ENCODE measurements at places on chromosomes 6 and 20.

DNA sequence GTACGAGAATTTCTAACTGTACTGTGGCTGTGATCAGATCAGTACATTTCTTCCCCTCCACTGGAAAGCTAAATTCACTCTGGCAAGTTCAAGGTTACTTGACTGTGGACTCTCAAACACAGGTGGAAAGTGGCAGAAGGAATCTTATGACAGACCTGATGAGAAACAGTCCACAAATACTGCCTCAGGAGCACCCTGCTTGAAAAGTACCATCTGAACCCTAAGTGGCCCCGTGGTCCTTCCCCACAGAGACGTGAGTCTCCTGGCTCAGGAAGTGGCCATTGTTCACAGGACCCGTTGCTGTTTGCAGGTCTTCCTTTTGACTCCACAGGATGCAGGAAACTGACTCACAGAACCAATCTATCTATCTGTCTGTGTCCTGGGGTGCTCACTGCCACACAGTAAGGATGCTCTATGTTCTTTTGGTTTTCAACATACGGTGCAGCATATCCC is 47.5 kb upstream of the NHSL1 start:
- DNase-seq, result peak; percentile 21

GRCh38 chr6:128725271-128726233 is 157.4 kb upstream of the LAMA2 start:
- DNase-seq, result peak; percentile 79

GRCh38 chr6:42001506-42001905 is 48.8 kb upstream of the TAF8 start:
- no peak for DNase-seq

GRCh38 chr6:88165087-88165843 is 882 bp downstream of the CNR1 start:
- DNase-seq, result no peak

DNA sequence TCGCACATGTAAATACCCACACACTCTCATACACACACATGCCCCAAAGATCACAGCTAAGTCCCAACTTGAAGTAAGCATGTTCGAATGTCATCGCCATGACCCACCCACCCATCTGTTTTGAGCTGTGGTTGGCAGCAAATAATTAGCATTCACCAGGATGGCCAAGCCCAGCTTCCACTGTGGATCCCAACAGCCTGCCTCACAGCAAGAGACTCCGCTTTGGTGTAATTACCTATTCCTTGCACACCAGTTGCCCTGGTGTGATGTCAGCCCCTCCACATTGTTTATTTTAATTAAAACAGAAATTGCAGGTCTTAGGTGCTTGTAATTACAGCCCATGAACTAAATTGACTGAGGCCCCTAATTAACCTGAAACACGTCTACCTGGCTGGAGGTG is 81.1 kb downstream of the MAFB start:
- no peak for DNase-seq

DNA sequence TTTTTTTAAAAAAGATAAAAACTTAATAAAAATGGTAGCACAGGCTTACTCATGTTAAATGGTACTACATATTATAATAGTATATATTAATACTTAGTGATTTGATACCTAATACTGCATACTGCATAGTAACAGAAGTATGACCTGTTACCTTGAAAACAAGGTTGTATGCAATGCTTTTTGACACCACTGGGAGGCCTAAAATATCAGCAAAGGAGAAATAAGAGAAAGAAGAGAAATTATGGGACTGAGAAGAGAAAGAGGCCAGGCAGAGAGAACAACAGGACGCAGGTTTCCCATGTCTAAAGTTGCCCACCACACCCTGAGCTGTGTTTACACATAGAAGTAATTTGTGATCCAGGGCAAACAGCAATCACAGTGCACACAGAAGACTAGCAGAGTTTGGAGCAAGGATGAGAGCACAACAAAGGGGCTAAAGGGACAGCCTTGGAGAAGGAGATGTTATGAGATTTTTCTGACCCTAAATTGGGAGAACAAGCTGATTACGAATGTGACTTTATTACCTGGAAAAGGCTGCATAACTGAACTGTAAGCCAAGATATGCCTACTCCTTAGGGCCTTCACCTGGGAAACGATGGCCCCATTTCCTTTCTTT is 73.2 kb downstream of the ROS1 start:
- no peak for DNase-seq

- DNase-seq, result no peak
Measured at GRCh38 chr6:45697605-45698004, 318.1 kb downstream of the CLIC5 start.

DNA sequence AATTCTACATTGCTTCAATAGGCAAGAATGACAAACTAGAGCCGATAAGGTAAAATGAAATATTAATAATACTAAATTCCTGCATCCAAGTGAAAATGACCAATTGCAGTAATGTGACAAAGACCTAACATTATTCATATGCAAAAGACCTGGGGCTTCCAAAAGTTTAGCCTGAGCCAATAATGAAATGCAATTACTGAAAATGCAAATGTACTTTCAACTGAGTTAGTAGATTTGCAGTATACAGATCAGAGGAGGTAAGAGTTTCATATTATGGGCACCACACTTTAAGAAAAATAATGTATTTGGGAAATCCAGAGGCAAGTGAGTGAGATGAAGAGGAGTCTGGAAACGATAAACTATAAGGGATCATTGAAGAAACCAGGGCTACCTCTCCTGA is 193.7 kb upstream of the GMDS start:
- no peak for DNase-seq

DNA sequence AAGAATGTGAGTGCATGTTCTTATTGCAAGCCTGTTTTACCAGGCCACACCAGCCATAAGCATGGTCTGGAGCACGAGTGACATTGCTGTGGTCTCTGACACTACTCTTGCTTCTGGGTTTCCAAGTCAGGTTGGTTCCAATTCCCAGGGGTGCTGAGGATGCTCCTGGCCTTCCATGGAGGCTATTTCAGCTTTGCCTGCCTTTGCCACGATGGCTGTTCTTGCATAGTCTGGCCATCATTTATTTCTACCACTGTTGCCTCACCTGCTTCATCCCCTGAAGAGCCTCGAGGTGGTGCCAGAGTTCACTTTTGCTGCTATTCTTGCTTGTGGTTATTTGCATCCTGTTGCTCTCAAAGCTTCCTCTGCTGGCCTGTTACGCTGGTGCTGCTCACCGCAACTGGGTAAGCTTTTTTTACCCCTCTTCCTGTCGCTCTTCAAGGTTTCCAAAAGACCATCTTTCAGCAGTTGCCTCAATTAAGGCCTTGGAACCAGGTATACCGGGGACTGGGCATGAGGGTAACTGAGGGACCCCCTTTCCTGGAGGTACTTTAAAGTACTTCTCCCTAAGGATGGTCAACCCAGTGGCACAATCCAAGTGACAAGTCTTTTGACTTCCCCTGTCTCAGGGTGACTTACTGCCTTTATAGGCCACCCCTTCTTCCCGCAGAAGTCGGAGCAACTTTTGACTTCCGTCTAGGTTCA is 64.5 kb downstream of the AKAP7 start:
- DNase-seq, result peak; percentile 29

DNA sequence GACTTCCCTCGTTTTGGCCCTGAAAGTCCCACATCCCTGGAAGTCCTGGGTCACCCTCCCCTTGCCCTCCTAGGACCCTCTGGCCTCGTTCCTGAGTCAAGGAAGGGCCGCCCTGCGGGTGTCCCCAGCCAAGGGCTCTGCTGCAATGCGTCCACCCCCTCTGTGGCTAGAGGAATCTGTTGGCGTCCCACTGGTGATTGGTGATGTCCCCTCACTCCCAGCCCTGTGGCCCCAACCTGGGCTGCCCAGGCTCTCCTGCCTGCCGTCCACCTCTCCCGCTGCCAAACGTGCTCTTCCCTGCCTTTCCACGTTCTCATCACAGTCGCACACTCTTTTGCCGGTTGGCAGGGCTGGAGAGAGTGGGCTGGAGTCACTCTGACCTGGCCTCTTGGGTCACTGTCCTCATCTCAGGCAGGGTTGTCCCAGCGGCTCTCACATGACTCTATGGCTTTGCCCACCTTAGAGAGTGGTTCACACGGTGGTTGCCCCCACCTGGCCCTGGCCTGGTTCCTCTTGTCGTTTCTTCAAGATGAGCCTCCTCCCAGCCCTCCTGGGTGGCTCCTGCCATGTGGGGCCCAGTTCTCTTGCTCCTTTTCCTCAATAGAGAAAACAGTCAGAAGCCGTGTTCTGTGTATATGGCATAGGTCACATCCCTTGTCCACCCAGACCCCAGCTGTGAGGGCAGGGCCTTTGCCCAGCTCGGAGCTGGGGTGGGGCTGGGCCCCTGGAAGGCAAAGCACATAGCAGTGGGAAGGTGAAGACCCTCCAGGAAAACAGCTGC is 100.9 kb downstream of the TMEM242 start:
- no peak for DNase-seq

DNA sequence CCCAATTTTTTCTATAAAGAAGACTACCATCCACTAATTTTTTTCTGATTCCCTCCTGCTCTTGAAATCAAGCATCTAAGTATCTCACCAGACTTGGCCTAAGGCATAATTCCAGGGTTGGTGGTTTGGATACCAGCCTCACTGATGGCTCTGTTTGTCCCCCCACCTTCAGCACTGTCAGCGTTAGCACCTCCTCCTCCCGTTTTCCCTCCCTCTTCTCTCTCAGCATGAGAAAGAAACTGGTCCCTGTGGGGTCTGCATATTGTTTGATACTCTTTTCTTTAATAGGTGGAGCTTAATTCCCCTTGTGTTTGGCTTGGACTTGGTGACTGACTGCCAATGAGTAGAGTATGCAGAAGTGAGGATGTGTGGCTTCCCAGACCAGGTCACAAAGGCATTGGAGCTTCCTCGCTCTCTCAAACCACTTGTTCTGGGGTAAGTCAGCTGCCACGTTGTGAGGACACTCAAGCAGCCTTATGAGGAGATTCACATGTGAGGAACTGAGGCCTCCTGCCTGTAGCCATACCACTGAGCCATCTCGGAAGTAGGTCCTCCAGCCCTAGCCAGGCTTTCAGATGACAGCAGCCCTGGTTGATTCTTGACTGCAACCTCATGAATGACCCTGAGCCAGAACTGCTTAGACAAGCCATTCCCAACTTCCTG is 65.2 kb downstream of the RIOK1 start:
- no peak for DNase-seq

DNA sequence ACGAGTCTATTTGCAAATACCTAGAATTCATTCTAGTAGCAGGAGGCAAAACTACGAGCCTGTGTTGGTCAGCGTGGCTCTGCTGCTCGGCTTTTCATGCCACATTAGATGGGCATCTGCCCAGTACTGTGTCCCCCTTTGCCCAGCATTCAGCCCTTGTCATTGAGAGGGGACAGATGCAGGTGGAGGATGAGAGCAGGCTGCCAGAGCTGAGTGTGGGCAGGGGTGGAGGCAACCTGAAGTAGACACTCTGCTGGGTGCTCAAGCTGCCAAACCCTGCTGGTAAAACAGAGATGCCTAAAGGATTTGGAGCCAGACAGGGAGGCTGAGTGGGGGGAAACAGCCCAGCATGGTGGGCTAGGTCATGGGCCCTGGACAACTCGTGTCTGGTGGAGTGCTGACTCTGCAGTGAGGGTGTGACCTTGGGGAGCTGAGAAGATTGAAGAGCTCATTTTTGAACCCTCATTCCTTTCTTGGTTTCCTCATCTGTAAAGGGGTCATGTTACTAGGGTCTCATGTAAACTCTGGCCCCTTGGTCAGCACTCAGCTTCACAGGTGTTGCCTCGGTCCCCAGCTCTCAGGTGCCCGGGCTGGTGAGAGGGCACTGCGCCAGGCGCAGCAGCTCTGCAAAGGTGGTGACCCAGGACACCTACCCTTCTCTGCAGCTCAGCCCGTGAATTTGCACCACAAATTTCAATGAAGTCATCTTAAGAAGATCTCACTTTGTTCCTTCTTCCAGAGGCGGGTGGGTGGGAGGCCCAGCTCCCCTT is 64.2 kb upstream of the BHLHE23 start:
- no peak for DNase-seq

- no peak for DNase-seq
Measured at GRCh38 chr6:145602726-145603326, 132.5 kb downstream of the EPM2A start.

- no peak for DNase-seq
Measured at GRCh38 chr6:166747644-166748595, 120.9 kb upstream of the RPS6KA2 start.

- DNase-seq, result no peak
Measured at GRCh38 chr6:140855520-140855919, 1277.2 kb upstream of the GJE1 start.

DNA sequence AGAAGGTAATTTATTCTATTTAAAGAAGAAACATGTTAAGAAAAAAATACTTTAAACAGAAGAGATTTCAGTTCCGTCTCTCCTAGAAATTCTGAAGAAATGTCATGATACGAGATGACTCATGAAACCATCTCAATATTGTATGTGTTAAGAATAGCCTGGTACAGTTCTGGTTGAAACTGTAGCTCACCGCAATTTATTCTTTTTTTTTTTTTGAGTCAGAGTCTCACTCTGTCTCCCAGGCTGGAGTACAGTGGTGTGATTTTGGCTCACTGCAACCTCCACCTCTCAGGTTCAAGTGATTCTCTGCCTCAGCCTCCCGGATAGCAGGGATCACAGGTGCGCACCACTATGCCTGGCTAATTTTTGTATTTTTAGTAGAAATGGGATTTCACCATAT is 103.3 kb downstream of the ARHGAP18 start:
- no peak for DNase-seq

- DNase-seq, result peak; percentile 71
Measured at GRCh38 chr6:35048631-35049083, 92.5 kb downstream of the TCP11 start.

DNA sequence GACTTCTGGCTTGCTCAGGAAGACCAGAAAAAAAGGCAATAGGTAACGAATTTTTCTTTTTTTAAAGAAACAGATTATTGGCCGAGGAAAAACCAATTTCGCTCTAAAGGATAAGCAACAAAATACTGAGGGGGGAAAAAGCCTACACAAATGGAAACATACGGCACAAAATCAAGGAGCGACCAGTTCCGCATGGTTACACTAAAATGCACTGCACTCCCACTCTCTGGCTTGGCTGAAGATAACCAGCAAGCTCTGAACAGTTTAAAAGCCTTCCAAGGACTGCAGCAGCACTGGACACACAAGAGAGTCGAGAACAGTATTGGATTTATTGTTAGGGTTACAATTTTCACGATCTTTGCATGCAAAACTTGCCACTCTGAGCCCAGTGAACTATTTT is 881 bp upstream of the MAP7 start:
- DNase-seq, result peak; percentile 48

- peak; percentile 56 for DNase-seq
Measured at GRCh38 chr20:21767739-21768223, 62.3 kb downstream of the PAX1 start.

DNA sequence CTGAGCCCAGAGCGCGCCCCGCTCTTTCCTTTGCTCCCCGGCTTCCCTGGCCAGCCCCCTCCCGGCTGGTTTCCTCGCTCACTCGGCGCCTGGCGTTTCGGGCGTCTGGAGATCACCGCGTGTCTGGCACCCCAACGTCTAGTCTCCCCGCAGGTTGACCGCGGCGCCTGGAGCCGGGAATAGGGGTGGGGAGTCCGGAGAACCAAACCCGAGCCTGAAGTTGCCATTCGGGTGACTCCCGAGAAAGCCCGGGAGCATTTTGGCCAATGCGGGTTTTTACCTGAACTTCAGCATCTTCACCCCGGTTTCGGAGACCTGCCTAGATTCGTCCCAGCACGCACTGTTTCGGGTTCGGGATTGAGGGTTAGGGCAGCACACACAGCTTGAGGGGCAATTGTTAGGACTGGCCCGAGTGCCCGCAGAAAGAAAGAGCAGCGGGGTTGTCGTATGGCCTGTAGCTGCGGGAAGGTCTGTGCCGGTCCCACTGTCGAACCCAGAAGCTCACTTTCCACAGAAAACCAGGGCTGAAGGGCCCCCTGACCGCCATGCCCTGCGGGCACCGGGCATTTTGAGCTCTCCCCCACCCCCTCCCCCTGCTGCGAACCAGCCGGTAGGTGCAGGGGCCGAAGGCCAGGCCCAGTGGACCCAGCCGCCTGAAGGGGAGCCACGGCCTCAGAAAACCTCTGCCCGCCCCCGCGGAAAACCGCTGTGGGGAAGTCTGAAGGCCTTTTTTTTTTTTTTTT is 2.1 kb downstream of the FOXP4 start:
- no peak for DNase-seq
